ENCODE measurements at places on chromosomes 1 and 21.

GRCh38 chr1:76942549-76942948 lies 75.3 kb downstream of the ST6GALNAC5 start:
- no peak for DNase-seq

DNA sequence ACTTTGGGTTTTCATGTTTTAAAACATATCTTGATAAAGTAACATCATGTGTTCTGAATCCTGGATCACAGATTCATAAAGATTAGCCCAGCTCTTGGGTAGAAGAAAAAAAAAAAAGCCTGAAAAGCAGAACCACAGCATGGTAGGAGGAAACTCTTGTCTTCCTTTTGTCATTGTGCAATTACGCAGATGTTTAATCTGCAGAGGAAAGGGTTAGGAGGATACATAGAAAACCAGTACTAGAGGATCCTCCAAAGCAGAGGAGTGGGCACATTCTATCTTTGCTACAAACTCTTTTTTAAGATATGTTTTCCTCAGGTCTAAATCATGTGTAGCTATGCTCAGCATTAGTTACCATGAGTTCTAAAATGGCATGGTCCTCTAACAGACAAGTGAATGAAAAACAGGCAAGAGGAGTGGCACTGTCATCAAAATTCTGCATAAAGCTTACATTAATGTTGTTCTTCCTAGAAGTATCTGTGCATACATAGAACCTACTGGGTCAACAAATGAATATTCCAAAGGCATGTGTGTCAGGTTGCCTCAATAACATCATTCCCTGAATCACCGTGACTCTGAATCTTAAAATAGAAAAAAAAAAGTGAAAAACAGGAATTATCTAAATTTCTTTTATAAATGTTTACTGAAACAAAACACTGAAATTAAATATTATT lies 107.0 kb downstream of the NME7 start:
- no peak for DNase-seq

DNA sequence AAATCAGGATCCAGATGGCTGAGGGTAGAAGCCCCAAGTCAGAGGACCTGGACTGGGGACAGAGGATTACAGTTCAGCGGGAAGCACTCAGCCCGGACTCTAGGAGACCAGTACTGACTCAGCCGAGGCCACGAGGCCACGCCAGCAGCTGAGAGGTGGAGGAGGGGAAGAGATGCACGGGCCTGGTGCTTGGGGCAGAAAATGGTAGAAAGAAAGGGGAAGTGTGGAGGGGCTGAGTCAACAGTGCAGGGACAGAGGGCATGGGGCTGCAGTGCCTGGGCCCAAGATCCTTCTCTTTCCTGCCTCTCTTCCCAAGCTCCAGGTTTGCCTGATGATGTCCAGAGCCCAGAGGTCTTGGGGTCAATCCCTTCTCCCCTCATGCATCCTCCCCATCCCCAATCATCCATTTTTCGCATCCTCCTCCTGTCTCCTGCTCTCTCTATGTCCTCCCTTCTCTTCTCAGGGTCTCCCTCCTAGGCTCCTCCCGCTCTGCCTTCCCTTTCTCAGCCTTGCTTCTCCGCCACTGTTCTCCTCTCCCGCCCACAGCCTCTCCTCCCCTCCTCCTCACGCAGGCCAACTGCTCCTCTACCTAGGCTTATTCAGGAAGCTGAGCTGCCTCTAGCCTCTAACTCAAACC lies 7.7 kb downstream of the ARHGEF2 start:
- DNase-seq: peak; percentile 40

DNA sequence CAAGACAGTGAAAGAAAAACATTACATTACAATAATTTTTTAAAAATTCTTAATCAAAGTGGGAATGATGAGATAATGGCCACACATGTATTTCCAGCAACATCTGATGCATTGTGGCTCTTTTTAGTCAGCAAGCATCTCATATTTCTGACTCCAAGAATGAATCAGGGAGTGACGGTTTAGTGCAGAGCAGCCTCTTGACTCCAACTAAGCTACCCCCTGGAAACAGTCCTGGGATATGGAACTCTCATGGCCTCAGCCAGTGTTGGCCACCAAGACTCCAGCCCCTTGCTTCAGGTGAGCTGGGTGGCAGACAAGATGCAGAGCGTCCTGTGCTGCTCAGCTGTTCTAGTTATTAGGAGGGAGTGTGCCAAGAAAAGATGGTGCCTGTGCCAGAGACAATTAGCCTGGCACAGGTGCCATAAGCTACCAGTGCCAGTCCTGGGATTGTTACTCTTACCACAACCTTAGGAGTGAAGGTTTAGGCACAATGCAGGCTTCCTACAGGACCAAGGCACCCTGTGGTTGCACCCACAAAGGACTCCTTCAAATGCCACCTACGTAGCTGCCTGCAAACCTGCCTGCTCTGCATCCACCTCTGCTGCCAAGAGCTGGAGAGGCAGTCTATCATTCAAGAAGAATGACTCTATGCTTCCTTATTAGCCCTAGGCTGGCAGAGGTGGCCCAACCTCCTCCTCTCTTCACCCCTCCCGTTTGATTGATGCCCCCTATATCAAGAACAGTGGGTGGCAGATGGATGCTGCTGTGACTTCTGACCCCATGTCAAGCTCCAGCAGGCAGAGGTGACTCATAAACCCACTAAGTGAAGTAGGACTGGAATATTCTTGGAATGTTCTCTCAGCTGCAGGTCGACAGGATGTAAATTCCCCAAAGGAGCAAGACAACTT lies 6.0 kb upstream of the SEC16B start:
- DNase-seq: no peak

GRCh38 chr1:108963052-108963686 lies at the start of gene CLCC1:
TSS of gene CLCC1 (minus strand) at chr1:108963484. CDS start at chr1:108950437, 13,047 bp downstream.
- peak; percentile 91 for DNase-seq

DNA sequence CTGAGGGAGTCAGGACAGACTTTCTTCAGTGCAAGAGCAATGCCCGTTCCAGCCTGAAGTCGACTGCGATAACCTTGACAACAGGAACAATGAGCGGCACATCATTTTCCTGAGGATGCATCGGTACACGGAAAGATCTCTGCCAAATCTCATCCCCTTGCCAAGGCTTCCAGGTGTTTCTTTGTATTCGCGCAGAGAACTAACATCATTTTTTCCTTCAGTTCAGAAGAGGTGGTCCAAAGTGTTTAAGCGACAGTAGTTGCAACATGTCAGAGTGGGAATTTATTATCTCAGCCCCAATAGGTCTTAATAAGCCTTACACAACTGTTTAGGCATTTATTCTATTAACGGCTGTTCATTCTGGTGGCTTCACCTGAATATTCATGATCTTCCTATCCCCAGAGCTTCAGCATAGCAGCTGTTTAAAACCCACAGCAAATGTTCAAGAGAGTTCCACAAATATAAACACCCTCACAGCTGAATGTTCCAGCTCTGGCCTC lies 129.7 kb upstream of the NFIA start:
- DNase-seq: no peak

Data from ELF-1 (cell line).